HT1080 (cell line): ENCODE measurements at places on chromosomes 4 and X. TPM values are rescaled to one million over a fixed set of nuclear protein-coding genes. Genes with fewer than 3 reads are reported as not detected.

GRCh38 chrX:45186643-45187026 lies 14.0 kb downstream of the DIPK2B start:
- DNase-seq: no peak

Gene CYTL1
- 1.5 and 2.2 TPM in 2 replicates for total RNA-seq

DNA sequence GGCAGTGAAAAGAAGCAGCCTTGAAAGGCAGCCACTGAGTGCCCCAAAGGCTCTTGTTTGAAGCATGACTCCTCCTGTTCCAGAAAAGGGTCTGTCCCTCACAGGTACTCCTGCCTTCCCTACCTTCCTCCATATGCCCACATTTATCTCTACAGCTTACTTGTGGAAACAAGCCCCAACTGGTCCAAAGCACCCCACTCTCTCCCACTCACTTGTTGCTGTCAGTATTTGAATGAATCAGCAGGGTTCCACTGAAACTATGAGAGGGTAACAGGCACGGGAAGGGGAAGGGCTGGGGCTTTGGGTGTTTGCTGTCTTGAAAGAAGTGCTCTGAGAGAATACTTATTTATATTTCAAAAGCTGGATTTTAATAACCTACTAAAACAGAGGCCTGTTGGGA lies 34.9 kb downstream of the GPR143 start:
- DNase-seq: no peak

DNA sequence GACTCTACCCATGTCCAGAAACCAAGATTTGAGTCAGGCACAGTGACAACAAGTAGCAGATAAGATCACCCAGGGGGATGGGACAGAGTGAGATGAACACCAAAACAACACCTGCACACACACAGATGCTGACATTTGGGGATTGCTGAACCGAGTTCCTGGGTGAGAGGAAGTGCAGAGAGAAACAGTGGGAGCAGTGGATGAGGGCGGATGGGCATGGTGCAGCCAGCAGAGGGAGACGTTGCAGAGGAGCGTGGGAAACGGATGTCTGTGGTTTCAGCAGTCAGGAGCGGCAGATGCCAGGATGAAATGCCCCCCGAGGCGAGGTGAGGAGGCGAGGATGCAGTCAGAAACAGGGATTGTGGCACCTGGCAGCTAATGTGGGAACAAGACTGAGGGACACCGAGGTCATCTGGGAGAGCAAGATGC lies 78.6 kb upstream of the STS start:
- DNase-seq: no peak

GRCh38 chr4:87882321-87882720 lies 49.6 kb downstream of the MEPE start:
- DNase-seq: peak; percentile 68

- no peak for DNase-seq
These were observed 600.5 kb downstream of the PCDH18 start for GRCh38 chr4:136931781-136932180.

Gene ANKRD50
- 9.8 and 11.8 TPM in 2 replicates for total RNA-seq

Gene SPCS3
- total RNA-seq: 90.5 and 124 TPM in 2 replicates

DNA sequence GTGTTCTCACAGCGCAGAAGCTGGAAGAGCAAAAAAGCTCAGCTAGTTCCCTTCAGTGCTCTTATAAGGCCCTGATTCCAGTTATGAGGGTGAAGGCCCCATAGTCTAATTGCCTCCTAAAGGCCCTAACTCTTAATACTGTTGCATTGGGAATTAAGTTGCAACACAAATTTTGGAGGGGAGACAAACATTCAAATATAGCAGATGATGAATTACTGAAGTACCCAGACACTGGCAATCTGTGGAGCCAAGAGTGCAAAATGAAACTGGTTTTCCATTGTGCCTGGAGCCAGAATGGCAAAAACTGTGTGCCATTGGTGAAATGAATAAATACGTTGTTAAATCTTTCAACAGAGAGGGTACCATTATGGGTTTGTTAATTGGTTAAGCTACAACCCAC lies 356.0 kb downstream of the PPARGC1A start:
- no peak for DNase-seq

Gene MUC7
- total RNA-seq: not detected in 2 replicates

- no peak for DNase-seq
These were observed 2.6 kb downstream of the LHFPL1 start for GRCh38 chrX:112677167-112677566.

GRCh38 chrX:56615282-56615681 lies 51.9 kb downstream of the UBQLN2 start:
- DNase-seq: no peak

GRCh38 chrX:39162322-39162735 lies 361.1 kb downstream of the MID1IP1 start:
- DNase-seq: no peak

DNA sequence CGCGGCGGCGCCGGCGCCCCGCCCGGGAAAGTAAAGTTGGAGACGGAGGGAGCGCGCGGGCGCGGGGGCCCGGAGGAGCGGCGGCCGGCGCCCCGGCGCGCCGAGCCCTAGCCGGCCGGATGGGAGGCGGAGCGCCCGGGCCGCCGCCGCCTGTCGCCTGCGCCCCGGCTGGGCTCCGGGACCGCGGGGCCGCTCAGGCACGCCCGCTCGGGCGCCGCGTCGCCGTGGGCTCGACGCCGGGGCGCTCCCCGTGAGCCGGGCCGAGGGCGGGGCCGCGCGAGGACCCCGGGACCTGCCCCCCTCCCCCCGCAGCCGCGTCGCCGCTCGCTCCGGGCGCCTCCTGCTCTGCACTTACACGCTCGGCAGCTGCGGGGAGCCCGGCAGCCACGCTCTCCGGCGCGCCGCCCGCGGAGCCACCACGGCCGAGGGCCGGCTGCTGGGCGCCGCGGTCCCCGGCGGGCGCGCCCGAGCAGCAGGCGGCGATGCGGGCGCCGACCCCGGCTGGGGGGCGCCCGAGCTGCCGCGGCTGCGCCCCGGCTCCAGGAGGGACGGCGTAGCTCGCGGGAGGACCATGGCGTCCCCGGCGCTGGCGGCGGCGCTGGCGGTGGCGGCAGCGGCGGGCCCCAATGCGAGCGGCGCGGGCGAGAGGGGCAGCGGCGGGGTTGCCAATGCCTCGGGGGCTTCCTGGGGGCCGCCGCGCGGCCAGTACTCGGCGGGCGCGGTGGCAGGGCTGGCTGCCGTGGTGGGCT lies at the start of gene ADRA2C:
TSS of gene ADRA2C (plus strand) at position 350 of the 749 bp plus-strand sequence. CDS start at position 572, 222 bp downstream.
- DNase-seq: no peak

- no peak for DNase-seq
These were observed 48.2 kb upstream of the PHOX2B start for GRCh38 chr4:41796545-41797210.

DNA sequence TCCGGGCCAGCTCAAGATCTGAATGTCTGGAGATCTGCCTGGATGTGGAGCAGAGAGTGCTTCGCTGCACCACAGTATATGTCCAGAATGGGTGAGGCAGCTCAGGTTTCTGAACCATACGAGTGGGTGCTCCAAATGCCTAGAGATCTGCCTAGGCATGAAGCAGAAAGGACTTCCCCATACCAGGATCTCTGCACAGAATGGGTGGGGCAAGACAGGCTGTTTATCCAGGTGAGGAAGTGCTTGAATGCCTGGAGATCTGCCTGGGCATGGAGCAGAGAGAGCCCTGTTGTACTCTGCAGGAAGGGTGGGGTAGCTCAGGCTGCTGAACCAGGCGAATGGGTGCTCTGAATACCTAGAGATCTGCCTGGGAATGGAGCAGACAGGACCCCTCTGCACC lies 45.4 kb upstream of the MAGEC2 start:
- DNase-seq: no peak

DNA sequence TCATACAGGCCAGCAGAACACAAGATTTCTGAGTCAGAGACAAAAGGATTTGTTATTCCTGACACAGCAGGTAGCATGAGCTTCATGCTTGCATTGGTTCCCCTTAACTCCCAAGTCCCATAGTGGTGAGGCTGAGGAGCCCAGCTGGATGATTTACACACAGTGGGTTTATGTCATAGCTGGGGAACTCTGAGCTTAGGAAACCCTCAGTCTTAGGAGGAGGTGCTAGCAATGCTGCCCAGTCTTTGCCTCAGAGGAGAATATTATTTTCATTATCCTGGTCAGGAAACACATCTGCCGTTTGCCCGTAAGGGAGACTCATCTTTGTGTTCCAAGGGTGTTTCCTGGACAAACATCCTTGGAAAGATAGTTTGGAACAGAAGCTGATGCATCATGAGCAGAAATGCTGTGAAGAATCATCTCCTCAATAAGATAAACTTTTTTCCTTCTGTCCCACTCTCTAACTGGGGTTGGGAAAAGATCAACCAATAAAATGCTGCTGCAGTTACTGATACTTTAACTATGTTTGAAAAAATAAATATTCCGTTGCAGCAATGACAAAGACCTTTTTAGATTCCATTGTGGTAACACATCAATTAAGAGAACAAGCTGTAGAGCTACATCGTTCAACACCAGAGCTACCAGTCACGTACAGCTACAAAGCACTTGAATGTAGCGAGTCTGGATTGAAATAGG lies 146.8 kb downstream of the DCLK2 start:
- DNase-seq: peak; percentile 80

Gene TBX22
- total RNA-seq: not detected in 2 replicates

Gene NDNF
- total RNA-seq: 0.27 and 0.90 TPM in 2 replicates

DNA sequence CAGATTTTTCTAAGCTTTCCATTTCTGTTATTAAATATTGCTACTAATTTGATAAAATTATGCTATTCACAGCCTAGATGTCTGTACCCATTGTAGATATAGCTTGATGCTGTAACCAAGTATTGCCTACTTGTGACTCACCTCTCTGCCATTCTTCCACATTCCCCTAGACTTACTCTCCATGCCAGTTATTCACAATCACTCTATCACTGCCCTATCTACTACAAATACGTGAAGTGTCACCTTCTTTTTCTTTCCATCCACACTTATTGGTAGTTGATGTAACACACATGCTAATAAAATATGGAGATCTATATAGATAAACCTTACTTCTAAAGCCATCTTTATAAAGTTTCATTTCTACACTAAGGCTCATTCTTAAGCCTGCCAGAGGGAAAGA lies 179.4 kb upstream of the PACRGL start:
- peak; percentile 83 for DNase-seq
